ENCODE measurements at places on chromosomes 5 and 9.

DNA sequence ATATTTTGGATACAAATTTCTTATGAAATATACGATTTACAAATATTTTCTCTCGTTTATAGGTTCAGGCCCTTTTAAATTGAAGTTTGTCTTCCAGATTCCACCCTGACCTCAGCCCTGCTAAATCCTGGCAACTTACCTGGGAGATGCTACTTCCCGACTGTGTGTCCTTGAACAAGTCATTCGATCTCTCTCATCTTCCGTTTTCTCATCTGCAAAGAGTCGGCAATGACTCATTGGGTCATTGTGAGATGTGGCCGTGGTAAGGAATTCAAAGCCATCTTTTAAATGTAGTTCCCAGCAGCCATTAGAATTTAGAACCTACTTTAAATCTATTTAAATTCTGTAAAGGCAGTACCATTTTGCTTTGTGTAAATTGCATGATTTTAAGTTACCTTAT lies 72.5 kb downstream of the LHX2 start:
- no peak for DNase-seq

- no peak for DNase-seq
These were observed 1581.0 kb downstream of the MAT2B start for GRCh38 chr5:165086465-165086864.

GRCh38 chr5:72612810-72613209 lies 105.6 kb upstream of the ZNF366 start:
- no peak for DNase-seq

- no peak for DNase-seq
These were observed 277.6 kb upstream of the TNC start for GRCh38 chr9:115395511-115396021.

Data from 8988T (cell line).